NCI-H187 treated with DMSO at 0.1 percent for 48 hours (cell line): ENCODE measurements at places on chromosomes 3 and 15.
A peak's percentile ranks its signal among the peaks of the same experiment; 100 is the strongest.

GRCh38 chr15:69593981-69594966 is 141.7 kb downstream of the RPLP1 start:
- DNase-seq: peak; percentile 99

DNA sequence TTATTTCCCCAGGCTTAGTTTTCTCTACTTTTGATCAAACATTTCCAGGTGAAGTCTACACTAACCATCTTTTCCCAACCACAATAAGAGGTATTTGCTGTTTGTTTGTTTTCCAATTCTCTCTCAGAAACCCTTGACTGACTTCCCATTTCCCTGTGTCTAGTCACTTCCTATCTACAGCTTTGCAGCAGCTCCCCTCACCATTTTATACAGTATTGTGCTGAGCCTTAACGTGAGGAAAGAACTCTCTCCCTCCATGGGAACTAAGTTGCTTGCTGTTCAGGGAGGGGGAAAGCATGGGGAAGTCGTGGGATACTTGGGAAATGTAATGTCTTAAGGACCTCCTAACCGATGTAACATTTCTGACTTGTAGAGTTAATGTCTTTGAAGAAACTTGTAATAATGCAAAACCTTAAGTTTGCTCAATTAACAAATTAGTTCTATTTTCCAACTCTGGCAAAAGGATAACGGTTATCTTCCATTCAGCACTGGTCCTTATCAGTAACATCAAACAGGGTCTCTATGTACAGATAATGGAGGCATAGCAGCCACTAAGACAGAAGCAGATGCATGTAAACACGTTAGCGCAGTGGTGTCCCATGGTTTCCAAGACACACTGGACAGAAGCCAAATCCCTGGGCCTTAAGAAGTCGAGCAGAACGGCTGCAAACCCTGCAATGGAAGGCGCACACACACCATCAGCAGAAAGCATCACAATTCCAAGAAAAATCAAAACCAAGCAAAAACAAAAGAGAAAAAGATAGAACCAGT is 39.7 kb downstream of the NPTN start:
- DNase-seq: no peak

- no peak for DNase-seq
These were observed 31.2 kb upstream of the RIOX2 start for GRCh38 chr3:98003306-98003969.

GRCh38 chr3:159761848-159762635 is 226.6 kb upstream of the IL12A start:
- DNase-seq: no peak

DNA sequence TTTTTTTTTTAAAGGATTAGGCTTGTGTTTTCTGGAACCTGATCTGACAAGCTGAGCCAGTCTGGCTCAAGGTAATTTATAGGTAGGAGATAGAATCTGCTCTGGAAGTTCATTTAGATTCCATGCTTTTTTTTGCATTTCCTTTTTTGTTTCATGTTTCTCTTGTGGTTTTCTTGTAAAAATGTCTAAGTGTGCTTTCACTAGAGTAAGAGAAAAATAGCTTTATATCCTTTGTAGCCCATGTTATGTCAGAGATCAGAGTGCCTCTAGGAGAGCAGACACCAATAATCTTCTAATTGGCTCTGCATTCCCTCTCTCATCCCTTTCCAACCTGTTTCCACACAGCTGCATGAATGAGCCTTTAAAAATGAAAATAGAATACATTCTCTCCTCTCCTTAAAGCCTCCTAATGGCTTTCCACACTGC is 389.8 kb upstream of the KCNMB2 start:
- no peak for DNase-seq

DNA sequence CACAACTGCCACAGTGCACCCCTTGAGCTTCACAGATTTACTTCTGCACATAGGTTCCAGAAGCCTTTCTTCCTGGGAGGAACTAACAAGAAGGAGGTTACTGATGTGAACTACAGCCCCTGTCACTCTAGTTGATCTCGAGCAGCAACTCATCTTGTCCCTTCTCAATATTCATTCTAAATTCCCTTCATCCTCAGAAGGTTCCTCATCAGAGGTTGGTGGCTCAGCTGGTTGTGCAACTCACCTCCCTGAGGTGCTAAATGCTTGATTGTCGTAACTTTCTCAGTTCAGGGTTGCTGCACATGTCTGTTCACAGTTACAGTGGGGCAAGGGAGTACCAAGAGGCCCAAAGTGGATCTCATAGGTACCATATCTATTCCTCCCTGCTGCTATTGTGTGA is 5.7 kb upstream of the A4GNT start:
- no peak for DNase-seq

DNA sequence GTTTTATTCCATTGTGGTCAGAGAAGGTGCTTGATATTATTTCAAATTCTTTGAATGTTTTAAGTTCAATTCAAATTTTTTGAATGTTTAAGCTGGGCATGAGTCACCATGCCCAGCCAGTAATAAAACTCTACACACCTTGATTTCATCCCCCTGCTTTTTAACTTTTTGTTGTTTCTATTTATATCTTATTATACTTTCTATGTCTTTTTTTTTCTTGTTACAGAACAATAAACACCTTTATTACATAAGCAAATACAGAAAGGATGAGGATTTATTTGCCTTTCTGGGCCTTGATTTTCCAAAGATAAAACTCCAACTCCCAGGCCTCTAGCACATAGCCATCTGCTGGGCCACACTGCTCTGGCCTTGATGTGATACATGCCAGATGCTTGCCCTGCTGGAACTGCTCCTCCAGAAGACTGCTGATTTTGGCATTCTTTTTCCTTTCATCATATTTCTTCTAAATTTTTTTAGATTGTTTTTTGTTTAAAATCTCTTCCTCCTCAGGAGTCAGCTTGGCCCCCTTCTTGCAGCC is 14.0 kb downstream of the DNAH12 start:
- DNase-seq: no peak

- no peak for DNase-seq
These were observed 53.2 kb downstream of the TM4SF4 start for GRCh38 chr3:149527531-149528339.

DNA sequence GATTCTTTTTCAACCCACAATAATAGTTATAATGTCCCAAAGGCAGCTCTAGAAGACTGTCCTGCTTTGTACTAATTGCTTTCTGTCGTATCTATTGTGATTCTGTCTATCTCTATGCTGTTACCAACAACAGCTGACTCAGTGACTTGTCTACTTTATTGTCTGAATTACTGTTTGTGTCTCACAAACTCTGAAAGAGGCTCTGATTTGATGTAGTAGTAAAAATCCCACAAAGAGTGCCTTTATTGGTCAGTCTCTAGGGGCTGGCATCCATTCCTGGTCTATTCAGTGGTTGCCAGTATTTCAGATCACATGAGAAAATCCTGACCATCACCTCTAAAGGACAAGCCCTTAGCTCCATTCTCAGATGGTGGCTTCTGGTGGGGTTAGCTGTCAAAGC is 254.2 kb downstream of the NSUN3 start:
- no peak for DNase-seq

DNA sequence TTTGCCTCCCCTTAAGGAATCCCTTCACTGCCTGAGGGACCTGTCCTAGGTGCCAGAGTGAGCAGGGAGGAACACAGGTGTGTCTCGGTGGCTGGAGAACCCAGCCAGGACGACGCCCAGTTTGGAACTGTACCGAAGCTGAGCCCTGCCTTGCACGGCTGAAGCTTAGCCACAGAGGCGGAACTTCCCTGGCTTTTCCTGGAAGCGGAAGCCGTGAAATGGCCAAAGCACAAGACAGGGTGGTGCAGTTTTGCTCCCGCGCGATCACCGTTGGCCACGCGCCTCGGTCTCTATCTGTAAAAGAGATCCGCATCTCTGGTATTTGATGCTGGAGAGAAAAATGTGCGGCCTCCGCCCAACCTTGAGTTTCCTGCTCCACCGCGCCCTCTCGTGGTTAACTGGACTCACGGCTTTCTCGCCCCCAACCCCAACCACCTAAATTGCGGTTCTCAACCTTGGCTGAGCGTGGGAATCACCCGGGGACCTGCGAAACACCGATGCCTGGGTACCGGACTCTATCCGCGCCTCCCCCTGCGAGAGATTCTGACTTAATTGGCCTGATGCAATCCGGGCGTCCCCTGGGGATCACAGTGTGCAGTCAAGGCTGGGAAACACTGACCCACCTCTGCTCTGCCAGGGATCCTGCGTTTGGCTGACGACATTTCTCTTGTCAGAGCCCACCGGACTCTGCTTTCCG is 70.7 kb upstream of the ABHD2 start:
- no peak for DNase-seq

GRCh38 chr3:73557986-73558726 is 66.6 kb downstream of the PDZRN3 start:
- no peak for DNase-seq

DNA sequence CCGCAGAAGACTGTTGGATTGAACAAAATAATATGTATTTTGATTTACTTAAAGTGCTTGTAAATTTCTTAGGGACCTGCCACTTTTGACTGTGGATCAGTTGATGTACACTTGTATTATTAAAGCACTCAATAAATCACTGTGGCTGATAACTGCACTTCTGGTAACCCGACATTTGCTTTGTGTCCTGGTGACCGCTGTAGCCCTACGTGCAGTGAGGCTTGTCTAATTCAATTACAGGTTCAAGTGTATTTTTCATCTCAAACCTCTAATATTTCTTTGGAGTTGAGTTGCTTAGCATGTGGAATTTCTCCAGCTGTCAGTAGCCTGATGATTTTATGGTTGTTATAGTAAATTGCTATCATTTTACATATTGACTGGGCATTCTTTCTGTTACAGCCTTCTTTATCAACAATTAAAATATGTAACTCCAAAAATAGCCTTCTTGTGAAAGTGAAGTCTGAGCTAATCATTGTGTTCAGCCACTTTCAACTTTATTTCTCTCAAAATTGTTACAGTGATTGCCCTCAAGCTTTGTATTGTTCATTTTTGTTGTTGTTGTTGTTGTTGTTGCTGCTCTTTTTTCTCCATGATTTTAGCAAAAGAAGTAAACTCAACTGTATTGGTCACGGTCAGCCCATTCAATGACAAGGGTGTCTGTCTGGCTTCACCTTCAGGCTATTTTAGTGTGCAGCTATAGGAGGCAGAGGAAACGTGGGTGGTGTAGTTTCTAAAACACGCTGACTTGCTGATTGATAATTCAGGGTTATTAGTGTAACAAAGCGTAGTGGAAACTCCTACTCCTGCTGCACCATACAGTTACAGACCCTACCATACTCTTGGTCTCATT is 215.1 kb upstream of the UBE2E1 start:
- DNase-seq: no peak

DNA sequence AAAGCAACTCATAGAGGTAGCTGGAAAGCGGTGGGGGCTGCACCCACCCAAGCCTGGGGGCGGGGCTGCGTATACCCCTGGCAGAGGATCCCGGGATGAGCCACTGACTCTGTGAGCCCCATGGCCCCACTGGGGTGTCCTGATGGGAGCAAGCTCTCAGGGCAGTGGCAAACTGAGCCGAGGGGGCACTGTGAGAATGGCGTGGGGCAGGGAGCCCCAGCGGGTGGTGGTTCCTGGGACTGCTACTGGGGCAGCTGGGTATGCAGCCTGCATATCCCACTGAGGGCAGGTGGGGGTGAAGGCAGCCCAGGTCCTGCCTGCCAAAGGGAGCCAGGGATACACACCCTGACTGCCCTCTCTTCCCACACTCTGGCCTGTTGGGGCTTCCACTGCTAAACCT is 59.4 kb downstream of the DNAJB8 start:
- no peak for DNase-seq

- DNase-seq: no peak
These were observed 8.6 kb downstream of the PARP9 start for GRCh38 chr3:122555275-122556071.

- DNase-seq: no peak
These were observed 30.7 kb downstream of the PLA1A start for GRCh38 chr3:119628390-119628789.

DNA sequence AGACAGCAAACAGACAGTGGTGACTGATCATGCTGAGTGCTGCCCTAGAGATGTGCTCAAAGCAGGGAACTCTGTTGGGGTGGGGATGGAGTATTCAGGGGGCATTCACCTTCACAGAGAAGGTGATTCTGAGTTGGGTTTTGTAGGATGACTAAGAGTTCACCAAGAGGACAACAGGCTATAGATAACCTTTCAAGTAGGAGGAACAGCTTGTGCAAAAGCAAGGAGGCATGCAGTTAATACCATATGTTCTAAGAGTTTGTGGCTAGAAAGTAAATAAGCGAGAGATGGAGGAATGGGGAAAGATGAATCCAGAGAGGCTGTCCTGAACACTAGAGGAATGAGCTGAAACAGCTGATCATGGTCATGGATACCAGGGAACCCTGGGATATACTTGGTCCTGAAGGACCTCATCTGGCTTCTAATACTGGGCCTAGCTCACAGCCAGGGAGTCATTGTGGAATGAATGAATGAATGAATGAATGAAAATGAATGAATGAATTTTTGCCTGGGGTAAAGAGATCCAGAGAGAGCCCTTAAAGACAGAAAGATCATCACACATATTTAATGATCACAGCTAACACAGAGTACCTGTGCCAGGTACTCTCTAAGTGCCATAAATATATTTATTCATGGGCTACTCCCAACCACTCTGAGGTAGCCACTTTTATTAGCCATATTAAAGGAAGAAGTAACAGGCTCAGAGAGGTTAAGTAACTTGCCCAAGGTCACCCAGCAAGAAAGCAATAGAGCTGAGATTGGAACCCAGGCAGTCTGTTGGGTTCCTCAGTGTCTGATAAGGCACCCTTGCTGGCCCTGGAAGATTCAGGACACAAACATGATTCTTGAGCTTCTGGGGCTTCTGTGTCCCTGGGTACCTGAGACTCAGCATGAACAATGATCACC is 22.0 kb downstream of the SMAD6 start:
- no peak for DNase-seq

- no peak for DNase-seq
These were observed 30.6 kb downstream of the POLG start for GRCh38 chr15:89303986-89304385.

DNA sequence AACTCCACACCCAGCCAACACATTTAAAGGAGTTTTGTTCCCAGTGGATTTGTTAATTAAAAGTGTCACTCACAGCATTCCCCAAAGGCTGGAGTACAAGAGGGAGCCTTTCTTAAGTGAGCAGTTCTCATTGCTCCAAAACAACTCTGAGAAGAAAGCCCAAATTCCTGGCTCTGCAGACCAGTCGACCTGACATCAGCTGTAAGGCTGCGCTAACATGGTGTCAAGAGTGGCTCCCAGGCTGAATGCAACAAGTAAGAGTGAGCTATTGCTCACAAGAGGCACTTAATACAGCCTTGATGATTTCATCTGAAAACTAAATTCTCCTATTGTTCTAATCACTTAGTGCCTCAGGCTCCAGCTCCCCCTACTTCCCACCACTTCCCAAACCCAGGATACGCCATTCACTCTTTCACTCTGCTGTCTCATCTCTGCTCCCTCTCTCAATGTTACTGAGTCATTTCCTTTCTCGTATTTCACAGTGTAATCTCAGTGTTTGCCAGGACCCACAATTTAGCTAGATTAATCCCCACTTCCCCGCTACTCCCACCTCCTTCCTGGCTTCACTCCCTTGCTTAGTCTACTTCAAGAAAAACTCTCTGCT is 81.8 kb downstream of the WWTR1 start:
- DNase-seq: no peak

GRCh38 chr3:106573605-106574004 is 704.8 kb upstream of the CBLB start:
- no peak for DNase-seq
